Psoas muscle (tissue), 8 donors: ENCODE measurements at places on chromosomes 11 and 22. TPM values are rescaled to one million over a fixed set of nuclear protein-coding genes. Genes with fewer than 3 reads are reported as not detected.

DNA sequence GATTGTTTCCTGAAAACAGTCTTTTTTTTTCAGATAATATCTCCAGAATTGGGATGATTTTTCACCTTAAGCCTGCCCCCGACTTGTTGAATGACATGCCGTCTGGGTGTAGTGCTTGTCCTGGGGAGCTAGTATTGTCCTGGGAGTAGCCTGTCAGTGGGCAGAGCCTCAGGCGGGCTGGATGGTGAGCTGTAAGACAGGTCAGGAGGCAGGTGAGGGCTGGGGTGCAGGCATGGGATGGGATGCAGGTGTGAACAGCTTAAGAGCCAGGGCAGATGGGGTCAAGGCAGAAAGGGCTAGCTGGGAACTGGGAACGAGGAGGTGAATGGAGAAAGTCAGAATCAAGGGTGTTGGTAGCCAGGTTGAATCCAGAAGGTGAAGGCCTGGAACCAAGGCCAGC is 200.2 kb downstream of the CSNK2A3 start:
- DNase-seq: no peak

DNA sequence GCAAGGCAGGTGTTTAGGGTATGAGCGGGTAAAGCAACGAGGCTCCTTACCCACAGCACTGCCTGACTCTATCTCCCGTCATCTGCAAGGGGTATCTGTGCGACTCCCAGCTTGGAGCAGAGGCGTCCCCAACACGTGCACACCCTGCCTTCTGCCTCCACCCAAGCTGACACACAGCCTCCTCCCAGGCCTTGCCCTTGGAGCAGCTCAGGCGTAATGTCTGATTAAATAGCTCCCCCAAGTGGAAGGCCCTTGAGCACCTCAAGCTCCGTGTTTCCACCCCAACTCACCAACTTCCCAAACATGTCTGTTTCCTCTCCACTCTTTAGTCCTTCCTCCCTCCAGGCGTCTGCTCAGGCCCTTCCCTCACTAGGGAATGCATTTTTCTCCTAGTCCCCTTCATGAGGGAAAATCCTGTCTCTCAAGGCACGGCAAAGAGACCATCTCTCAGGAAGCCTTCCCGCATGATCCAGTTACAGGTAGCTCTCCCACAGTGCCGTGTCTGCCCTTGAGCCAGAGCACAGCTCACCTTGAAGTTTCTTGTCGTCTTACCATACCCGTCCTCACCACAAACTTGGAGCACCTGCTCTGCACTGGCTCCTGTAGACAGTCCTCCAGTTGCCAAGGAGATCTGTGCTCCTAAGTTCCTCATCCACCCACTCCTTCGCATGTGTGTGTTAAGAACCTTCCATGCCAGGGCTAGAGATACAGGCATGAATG is 15.8 kb downstream of the CYB5R2 start:
- peak; percentile 78 for DNase-seq

The DDX10 gene
- polyA plus RNA-seq: 18.0 TPM

DNA sequence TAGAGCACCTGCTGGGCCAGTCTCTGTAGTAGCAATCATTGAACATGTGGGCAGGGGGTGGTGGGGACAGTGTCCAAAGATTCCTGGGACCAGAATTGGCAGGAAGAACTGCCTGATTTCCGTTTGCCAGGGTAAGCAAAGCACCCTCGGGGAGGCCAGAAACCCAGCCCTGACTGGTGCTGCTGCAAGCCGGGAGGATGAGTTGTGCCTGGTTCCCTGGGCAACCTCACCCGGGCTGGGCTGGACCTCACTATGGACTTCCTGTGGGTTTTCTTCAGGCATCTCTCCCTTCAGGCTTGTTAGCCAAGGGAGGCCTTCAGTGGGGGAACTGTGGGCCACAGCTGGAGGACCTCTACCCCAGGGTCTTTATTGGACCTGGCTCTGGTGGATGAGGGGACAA is 8.0 kb upstream of the POU2F3 start:
- peak; percentile 12 for DNase-seq

The AP2A2 gene
- 15.9 TPM for polyA plus RNA-seq

The SORL1 gene
- 0.23 TPM for polyA plus RNA-seq

GRCh38 chr11:129372609-129373488 is 2.8 kb upstream of the BARX2 start:
- DNase-seq: peak; percentile 10

The LINC01488 gene
- polyA plus RNA-seq: 0.03 TPM

- DNase-seq: no peak
Measured at GRCh38 chr11:114202011-114202609, 94.1 kb upstream of the NNMT start.

The PGA3 gene
- polyA plus RNA-seq: 0.29 TPM

GRCh38 chr11:47980907-47981621 is 705 bp downstream of the PTPRJ start:
- peak; percentile 56 for DNase-seq

DNA sequence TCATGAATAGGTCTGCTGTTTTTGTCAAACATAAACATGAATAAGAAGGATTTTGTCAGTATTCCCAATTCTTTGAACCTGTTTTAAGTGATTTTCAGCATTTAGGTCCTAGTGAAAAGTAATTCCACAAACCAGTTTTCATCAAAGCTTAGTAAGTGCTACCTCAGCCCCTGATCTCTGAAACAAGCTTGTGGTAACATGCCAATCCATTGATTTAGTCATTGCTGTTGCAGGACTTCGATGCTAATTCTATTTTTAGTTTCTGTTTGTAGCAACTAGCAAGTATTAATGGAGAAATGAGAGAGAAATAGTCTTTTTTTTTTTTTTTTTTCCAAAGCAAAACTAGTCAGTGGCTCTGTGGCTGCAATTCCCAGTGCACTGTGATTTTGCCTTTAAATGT is 91.4 kb downstream of the JRKL start:
- DNase-seq: no peak

GRCh38 chr11:73648571-73649046 is 2.2 kb downstream of the PLEKHB1 start:
- DNase-seq: no peak

The PTPMT1 gene
- polyA plus RNA-seq: 40.3 TPM

GRCh38 chr11:128174465-128175291 is 412.7 kb downstream of the ETS1 start:
- no peak for DNase-seq

DNA sequence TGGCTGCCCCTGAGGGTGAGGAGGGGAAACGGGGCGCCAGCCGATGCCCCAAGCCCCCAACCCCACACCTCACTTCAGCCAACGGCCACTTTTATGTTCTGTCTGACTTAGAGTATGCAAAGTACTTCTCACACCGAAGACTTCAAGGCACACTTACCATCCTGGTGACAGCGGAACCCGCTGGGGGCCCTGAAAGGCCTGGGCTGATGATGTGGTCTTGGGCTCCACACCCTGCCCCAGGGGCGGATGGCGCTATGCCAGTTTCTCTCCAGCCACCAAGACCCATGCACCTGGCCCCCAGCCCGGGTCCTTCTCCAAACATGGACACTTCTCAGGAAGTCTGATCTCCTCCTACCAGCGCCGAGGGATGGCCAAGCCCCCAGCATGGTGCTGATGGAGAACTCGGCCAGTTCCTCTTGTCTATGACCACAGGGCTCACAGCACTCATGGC is 175.4 kb downstream of the CTTN start:
- DNase-seq: no peak

DNA sequence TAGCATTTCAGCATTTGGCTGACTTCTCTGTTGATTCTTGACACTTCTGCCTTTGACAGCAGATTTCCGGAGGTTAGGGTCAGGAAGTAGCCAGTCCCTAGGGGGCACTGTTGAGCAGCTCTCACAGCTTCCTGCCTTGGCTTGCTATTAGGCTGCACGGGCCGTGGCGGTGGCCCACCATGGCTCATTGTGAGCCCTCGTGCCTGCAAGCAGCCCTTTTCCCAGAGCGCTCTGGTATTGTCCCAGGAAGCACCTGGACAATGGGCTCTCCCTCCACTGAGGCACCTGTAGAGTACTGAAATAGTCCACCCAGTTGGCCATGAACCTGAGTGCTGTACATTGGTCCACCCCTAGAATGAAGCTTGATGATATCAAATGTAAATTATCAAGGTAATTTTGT is 100.2 kb upstream of the GAL start:
- peak; percentile 59 for DNase-seq

DNA sequence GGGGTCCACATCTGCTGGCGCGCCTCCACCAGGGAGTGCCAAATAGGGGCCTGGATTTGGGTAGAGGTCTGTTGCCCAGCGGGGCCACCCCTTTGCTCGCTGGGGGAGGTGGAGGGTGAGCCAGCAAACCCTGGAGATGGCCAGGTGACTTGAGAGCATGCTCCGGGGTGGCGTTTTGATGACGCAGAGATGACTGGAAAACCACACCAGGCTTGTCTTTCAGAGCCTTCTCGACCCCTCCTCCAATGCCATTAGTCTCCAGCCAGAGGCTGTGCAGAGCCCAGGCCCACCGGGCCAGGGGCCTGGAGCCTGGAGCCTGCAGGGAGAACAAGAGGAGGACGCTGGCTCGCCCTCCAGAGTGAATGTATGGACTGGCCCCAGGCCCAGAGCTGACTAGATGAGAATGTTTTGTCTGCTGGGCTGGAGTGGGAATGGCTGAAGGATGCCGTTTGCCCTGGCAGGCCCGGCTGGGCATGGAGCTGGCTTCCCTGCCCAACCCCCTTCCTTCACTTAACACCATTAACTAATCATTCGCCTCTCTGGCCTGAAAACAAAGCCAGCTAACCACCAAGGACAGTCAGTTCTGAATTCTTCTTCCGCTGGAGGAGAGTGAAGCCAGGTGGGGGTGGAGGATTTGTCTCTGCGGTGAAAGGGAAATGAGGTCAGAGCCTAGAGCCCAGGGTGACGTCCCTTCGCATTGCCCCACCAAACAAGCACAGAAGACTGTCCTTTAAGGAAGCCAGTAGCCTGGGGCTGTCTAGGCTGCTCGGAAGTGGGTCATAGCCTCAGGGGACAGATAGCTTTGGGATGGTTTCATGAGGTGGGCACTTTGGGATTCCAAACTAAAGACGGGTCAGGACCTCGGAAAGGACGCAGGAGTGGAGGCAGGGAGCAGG is 1.6 kb upstream of the MCAM start:
- DNase-seq: no peak

The F2 gene
- 0.04 TPM for polyA plus RNA-seq

GRCh38 chr11:64410404-64410734 is 51.4 kb downstream of the RPS6KA4 start:
- no peak for DNase-seq

DNA sequence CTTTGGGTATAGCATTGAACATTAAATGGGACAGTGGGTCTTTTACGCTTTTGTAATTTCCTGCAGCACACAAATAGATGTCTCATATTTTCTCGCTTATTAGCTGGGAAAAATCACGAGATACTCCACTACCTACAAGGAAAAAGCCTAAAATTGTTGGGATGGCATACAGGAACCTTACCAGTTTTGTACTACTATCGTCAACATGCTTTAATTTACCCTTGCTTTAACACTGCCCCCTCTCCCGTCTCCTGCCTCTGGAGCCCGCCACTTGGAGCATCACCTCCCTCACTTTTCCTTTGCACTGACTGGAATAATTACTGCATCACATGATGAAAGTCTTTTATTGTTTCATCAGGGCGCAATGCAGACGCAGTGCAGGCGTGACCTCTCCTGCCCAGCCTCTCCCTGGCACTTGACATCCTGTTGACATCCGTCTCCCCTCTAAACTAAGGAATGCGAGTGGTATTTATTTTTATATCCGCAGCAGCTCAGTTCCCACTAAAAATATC is 1.0 kb upstream of the FNBP4 start:
- peak; percentile 59 for DNase-seq

The CHADL gene
- 0.62 TPM for polyA plus RNA-seq

GRCh38 chr11:8809241-8809938 is 101.6 kb upstream of the AKIP1 start:
- no peak for DNase-seq

GRCh38 chr11:86291466-86292262 is 10.4 kb upstream of the HIKESHI start:
- DNase-seq: no peak

The AMPD3 gene
- polyA plus RNA-seq: 67.7 TPM

The MS4A6E gene
- polyA plus RNA-seq: not detected

- no peak for DNase-seq
Measured at GRCh38 chr11:83326326-83326725, 40.2 kb upstream of the CCDC90B start.

DNA sequence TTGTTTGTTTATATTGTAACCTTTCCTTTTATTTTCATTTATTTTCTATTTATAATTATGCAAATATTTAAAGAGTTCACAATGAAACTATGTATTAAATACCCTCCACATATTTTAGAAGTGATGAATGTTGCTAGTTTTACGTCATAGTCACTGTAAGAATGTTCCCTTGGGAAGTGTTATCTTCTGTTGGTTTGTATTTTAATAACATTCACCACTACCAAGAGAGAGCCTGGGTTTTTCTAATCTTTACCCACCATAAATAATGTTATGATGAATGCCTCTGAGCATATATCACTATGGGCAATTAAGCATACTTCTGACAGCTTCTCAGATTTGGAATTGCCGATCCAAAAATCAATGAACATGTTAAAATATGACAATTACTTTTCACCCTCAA is 80.7 kb downstream of the GGT1 start:
- DNase-seq: no peak

DNA sequence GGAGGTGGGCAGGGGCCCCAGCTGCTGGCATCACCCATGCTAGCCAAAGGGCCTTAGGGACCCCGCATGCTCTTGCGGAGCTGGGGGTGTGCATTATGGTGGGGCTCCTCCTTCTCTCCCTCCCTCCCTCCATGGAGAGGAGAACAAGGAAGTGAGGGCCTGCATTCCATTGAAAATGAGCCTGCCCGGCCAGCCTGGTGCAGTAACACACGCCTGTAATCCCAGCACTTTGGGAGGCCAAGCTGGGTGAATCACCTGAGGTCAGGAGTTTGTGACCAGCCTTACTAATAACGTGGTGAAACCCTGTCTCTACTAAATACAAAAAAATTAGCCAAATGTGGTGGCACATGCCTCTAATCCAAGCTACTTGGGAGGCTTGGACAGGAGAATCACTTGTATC is 22.4 kb downstream of the SNAP29 start:
- DNase-seq: no peak

- DNase-seq: no peak
Measured at GRCh38 chr11:6437423-6437822, 3.4 kb downstream of the HPX start.

The MAP6 gene
- polyA plus RNA-seq: 0.21 TPM

GRCh38 chr11:109612496-109612895 is 190.5 kb downstream of the C11orf87 start:
- DNase-seq: no peak

GRCh38 chr11:123321636-123322035 is 108.4 kb upstream of the GRAMD1B start:
- DNase-seq: no peak

DNA sequence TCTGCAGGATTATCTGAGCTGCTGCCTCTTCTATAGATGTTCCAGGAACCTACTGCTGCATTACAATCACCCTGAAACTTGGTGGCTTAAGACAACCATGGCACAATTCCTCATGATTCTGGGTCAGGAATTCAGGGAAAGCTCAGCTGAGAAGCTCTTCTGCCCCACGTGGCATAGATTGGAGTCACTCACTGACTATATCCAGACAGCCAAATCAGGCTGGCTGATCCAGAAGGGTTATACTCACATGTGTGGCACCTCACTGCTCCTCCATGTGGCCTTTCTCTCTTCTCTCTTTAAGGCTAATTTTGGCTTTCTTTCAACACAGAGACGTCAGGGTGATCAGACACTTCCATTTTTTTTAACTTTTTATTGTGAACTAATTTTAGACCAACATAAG is 125.5 kb downstream of the BBOX1 start:
- DNase-seq: no peak

GRCh38 chr22:22154040-22154439 is 90.5 kb upstream of the VPREB1 start:
- DNase-seq: no peak
